Body of pancreas (tissue), 4 donors: ENCODE measurements at places on chromosomes 3 and 15. TPM values are rescaled to one million over a fixed set of nuclear protein-coding genes. Genes with fewer than 3 reads are reported as not detected.

- H3K4me3 ChIP-seq: no peak overlapping the region
- DNase-seq: no peak
- H3K4me1 ChIP-seq: no peaks in the 10 kb centered on the region
Observed at GRCh38 chr3:45455040-45455439, 66.7 kb downstream of the LARS2 start.

GRCh38 chr15:51619331-51620035 lies 3.1 kb downstream of the DMXL2 start:
- H3K27ac ChIP-seq: no peak overlapping the region
- peak; percentile 16 for DNase-seq
- no peaks in the 10 kb centered on the region for H3K27me3 ChIP-seq
- no peaks in the 10 kb centered on the region for H3K36me3 ChIP-seq
- H3K4me1 ChIP-seq: peaks cover 13% of the 10 kb centered on the region
- H3K4me3 ChIP-seq: no peak overlapping the region

DNA sequence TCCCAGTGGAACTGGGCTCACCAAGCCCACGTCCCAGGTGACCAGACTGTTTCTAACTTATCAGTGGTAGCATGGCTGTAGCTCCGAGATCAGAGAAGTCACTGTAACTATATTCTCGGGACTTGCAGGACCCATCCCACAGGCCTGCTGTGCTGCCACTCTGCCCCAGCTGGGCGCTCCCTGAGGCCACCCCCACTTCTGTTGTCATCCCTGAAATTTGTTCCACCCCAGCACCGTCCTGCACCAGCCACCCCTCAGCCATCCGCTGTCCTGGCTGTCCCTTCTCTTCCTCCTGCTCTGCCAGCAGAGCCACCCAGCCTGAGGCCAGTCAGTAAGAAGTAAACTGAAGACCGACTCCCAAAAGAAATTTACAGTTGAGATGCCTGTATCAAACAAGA lies 33.0 kb upstream of the VILL start:
- peaks cover 21% of the 10 kb centered on the region for H3K4me1 ChIP-seq
- no peak overlapping the region for H3K27ac ChIP-seq
- no peak overlapping the region for H3K4me3 ChIP-seq

DNA sequence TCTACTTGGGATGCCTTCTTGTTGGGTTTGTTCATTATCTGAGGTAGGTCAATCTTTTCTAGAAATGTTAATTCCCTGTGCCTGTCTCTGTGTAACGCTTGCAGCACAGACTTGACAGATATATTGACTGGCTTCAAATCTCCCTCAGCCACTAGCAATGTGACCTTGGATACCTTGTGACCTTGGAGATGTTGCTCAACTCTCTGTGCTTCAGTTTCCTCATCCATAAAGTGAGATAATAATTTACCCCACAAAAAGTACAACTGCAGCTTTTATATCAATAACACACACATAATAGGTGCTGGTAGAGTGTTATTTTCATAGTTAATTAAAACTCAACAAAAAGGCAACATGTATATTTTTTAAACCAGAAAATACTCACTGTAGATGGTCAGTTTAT lies 52.9 kb downstream of the SIDT1 start:
- H3K27ac ChIP-seq: no peak overlapping the region
- no peak overlapping the region for H3K4me3 ChIP-seq
- no peaks in the 10 kb centered on the region for H3K27me3 ChIP-seq
- H3K36me3 ChIP-seq: no peaks in the 10 kb centered on the region

- H3K4me3 ChIP-seq: no peak overlapping the region
- no peaks in the 10 kb centered on the region for H3K36me3 ChIP-seq
- H3K27ac ChIP-seq: peak overlapping the region; percentile 90
Observed at GRCh38 chr3:138861798-138862197, 27.1 kb upstream of the PIK3CB start.

DNA sequence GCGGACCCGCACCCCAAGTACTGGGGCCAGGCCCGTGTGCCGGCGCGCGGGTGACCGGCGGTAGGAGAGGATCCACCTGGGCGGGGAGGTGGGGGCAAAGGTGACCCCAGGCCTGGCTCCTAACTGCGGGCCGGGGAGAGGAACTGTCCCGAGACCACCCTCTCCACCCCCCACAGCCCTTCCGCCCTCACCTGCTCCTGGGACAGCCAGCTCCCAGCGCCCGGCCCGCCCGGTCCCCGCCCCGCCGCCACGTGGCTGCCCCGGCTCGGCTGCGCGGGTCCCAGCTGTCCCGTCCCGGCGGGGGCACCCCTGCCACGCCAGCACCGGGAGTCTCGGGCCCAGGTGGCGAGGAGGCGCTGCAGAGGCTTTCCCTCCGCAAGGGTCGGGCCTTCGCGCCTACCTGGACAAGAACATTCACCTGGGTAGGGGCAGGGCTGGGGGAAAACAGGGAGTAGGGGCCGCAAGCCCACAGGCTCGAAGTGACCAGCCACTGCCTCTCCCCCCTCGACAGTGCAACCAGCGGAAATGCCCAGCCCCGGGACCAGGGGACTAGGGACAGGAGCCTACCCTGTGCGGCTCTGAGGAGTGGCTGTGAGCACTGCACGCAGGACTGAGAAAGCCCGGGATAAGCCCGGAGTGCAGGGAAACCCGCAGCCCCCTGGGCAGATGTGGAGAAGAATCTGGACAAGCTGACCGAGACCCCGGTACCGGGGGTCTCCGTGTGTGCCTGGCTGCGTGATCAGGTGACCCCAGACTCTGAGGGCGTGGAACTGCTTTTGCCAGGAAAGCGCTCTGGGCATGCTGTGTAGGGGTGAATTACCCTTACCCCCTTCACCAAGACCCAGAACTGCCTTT lies at the start of gene SLC12A8:
Gene SLC12A8 (minus strand): TSS at position 240 of the 855 bp plus-strand sequence. CDS start 1,399 bp downstream, outside the sequence.
- H3K36me3 ChIP-seq: no peaks in the 10 kb centered on the region
- H3K27me3 ChIP-seq: no peaks in the 10 kb centered on the region
- peak; percentile 54 for DNase-seq
- peak within 1 kb of the TSS; percentile 73 for H3K4me3 ChIP-seq

DNA sequence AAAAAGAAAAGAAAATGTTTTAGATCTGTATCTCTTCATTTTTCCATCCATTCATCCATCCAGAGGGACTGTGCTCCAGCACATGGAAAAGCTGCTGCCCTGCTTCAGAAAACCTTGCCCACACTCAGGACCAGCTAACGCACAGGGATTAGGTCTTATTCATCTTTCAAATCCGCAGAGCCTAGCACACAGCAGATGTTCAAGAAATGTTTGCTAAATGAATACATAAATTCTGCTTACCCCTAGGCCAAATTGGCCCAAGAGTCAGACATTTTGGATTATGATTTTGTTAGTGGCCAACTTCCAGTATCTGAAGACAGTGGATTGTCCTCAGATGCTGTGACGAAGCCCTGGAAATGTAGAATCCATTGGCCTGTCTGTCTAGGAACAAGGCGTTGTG lies 71.4 kb downstream of the GHSR start:
- no peak for DNase-seq
- no peaks in the 10 kb centered on the region for H3K27me3 ChIP-seq
- H3K4me1 ChIP-seq: peaks cover 8% of the 10 kb centered on the region

DNA sequence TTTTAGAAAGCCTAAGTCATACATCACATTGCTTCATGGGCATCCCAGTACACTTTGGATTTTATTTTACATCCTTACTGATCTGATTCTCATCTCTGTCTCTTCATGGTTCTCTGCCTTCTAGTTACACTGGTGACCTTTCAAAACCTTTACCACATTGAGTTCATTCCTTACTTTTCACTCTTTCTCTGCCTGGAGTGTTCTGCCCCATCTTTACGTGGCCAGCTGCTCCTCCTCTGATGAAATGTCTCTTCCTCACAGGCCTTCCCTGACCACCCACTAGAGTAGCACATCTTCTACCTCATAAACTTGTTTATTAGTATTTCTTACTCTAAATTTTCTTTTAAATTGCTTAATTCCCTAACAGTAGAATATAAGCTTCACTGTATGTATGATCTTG lies 17.7 kb downstream of the CTNNB1 start:
- H3K27ac ChIP-seq: no peak overlapping the region
- no peak for DNase-seq
- peaks cover 69% of the 10 kb centered on the region for H3K4me1 ChIP-seq

DNA sequence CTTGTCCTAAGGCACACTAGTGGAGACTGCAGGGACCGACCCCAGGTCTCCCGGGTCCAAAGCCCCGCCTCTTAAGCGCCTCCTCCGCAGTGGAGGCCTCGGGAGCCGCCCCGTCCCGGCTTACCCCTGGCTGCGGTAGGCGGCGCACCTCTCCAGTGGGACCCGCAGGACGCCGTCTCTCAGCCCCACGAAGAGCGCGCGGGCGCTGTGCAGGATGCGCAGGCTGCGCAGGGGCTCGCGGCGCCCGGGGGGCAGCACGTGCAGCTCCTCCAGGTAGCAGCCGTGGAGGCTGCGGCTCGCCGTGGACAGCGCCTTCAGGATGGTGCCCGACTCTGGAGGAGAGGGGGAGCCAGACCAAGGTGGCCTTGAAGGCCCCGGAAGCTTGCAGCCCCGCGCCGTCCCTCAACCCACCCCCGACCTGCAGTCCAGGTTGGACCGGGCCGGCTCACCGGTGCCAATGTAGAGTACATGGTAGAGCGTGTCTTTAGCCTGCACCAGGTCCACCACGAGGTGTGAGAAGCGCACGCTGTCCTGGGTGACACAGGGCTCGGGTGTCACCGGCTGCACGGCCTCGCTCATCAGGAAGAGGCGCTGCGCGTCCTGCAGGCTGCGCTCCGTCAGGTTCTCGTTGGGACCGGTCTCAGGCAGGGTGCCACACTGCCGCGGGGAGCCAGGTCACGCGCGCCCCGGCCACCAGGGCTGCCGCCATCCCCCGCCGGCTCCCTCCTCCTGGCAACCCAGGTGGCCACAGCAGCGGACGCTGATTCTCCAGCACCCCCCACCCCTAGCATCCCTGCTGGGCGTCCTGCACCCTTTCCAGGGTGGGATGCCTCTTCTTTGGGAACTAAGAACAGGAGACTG lies 105.5 kb downstream of the SEMA5B start:
- no peak for DNase-seq
- H3K4me3 ChIP-seq: no peak overlapping the region
- no peaks in the 10 kb centered on the region for H3K27me3 ChIP-seq
- H3K27ac ChIP-seq: no peak overlapping the region
- no peaks in the 10 kb centered on the region for H3K36me3 ChIP-seq

- H3K36me3 ChIP-seq: no peaks in the 10 kb centered on the region
- peak overlapping the region; percentile 63 for H3K4me3 ChIP-seq
- peak; percentile 79 for DNase-seq
- peak overlapping the region; percentile 99 for H3K27ac ChIP-seq
Observed at GRCh38 chr15:63504979-63505841, 817 bp downstream of the USP3 start.

- H3K36me3 ChIP-seq: no peaks in the 10 kb centered on the region
- no peak overlapping the region for H3K27ac ChIP-seq
- no peak overlapping the region for H3K4me3 ChIP-seq
- peaks cover 5% of the 10 kb centered on the region for H3K4me1 ChIP-seq
Observed at GRCh38 chr3:11221818-11222415, 50.3 kb upstream of the ATG7 start.

- no peak for DNase-seq
- H3K27ac ChIP-seq: no peak overlapping the region
- H3K4me3 ChIP-seq: no peak overlapping the region
- H3K4me1 ChIP-seq: peaks cover 29% of the 10 kb centered on the region
- H3K27me3 ChIP-seq: no peaks in the 10 kb centered on the region
- H3K36me3 ChIP-seq: no peaks in the 10 kb centered on the region
Observed at GRCh38 chr3:124881976-124882697, 5.0 kb downstream of the ITGB5 start.

DNA sequence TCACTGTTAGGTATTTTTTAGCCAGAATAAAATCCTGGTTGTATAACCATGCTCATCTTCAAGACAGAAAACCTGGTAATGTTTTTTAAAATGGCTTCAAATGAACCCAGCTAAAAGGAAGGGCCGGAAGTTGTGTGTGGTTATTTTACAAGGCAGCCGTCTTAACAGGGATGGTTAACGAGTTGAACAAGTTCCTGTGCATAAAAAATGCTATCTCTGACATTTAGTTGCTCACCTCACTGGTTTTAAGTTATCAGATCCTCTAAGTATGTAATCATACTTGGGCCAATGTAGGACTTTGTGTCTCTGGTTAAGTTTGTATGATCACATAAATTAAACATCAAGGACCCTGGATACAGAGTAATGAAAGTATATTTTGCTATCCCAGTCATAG lies 2.1 kb downstream of the ATP11B start:
- no peak for DNase-seq
- peaks cover 31% of the 10 kb centered on the region for H3K4me1 ChIP-seq
- no peak overlapping the region for H3K4me3 ChIP-seq
- H3K36me3 ChIP-seq: no peaks in the 10 kb centered on the region
- H3K27ac ChIP-seq: no peak overlapping the region

DNA sequence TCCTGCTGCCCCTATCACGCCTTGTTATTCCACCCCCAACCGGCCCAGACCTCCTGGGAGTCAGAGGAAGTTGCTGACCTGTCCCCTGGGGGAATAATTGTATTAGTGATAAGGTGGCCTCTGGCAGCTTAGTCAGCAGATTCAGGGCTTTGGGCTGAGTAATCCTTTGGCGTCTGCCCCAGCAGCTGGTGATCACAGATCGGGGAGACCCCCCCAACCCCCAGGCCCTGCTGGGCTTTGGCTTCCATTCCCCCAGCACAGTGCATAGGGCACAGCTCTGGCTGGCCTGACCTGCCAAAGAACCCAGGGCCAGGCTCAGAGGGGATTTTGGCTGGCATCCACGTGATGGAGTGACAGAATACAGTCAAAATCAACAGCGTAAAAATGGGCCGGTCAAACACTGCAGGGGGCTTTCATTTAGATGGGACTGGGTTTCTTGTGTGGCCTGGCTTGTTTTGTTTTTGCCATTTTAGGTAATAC lies 3.9 kb upstream of the NR2E3 start:
- DNase-seq: peak; percentile 24
- H3K27me3 ChIP-seq: no peaks in the 10 kb centered on the region
- H3K4me3 ChIP-seq: no peak overlapping the region
- peaks cover 13% of the 10 kb centered on the region for H3K4me1 ChIP-seq
- no peaks in the 10 kb centered on the region for H3K36me3 ChIP-seq

- DNase-seq: no peak
- H3K36me3 ChIP-seq: no peaks in the 10 kb centered on the region
- H3K4me1 ChIP-seq: no peaks in the 10 kb centered on the region
- no peak overlapping the region for H3K27ac ChIP-seq
Observed at GRCh38 chr3:111218615-111219014, 147.0 kb downstream of the NECTIN3 start.

GRCh38 chr3:195752066-195752465 lies 31.3 kb downstream of the MUC20 start:
- peaks cover 9% of the 10 kb centered on the region for H3K4me1 ChIP-seq
- H3K4me3 ChIP-seq: no peak overlapping the region
- no peak overlapping the region for H3K27ac ChIP-seq
- no peaks in the 10 kb centered on the region for H3K36me3 ChIP-seq
- no peak for DNase-seq

TMEM207 gene
- not detected for total RNA-seq

GPR62 gene
- total RNA-seq: not detected

P2RY14 gene
- total RNA-seq: not detected

COL8A1 gene
- total RNA-seq: 5.4 TPM

GOLGA6L4 gene
- total RNA-seq: 5.4 TPM

CPNE9 gene
- not detected for total RNA-seq
